ENCODE measurements at places on chromosomes 7 and 10. TPM values are rescaled to one million over a fixed set of nuclear protein-coding genes. Genes with fewer than 3 reads are reported as not detected.

The PIP gene
- polyA plus RNA-seq = not detected

The CSGALNACT2 gene
- polyA plus RNA-seq = 2.0 TPM

The CISD1 gene
- polyA plus RNA-seq = 33.2 TPM

The LIPK gene
- polyA plus RNA-seq = 1.2 TPM

The ERVW-1 gene
- not detected for polyA plus RNA-seq

The GIMAP7 gene
- polyA plus RNA-seq = 8.0 TPM

The MMRN2 gene
- 6.4 TPM for polyA plus RNA-seq

The TAS2R41 gene
- polyA plus RNA-seq = not detected

The EPO gene
- not detected for polyA plus RNA-seq

The HABP2 gene
- polyA plus RNA-seq = not detected

The GOLGA7B gene
- 1.7 TPM for polyA plus RNA-seq

The CYP2C19 gene
- 0.35 TPM for polyA plus RNA-seq

The USP54 gene
- polyA plus RNA-seq = 23.7 TPM
